Activated gamma-delta T cell treated with Interleukin-2 at 50 U/mL for 16 hours (primary cell): ENCODE measurements at places on chromosomes 1 and 21.

DNA sequence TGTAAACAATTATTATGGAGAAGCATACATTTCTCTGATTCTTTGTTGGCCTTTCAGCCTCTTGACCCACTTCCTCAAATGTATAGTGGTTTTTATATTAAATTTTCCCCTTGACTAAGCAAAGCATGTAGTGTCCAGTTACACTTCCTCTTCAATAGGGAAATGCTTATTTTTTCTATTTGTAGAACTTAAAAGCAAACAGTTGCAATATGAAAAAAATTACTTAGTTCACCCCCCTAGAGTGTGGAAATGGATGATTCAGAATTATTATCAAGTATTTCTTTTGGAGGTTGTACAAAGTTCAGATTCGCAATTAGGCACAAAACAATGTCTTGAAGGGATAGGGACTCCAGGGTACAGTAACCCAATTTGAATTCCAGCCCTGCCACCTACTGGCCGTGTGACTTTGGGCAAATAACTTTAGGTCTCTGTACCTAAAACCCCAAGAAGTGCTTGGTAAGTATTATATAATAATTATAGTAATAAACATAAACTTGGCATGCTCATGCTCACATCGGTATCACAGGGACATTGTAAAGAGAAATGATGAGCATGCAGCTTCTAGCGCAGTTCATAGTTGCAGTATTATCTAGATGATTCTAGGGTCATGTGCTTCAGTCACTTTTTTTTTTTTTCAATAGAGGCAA, 28.6 kb upstream of the IFNGR2 start:
- DNase-seq: peak; percentile 50

DNA sequence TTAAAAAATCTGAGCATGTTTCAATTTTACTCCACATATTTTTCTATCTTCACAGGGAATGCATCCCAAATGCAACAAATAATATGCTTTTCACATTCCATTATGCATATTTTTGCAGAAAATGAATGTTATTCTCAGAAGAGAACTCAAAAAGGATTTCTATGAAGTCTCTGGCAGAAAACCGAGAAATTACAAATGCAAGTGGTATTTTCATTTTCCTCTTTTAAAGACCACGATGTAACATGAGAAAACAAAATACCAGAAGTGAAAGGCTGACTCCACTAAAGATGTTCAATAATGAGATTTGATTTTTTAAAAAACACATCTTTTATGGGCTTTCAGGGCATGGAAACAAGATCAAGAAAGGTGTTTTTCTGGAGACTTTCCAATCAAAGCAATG, 5.0 kb upstream of the PDC start:
- no peak for DNase-seq

GRCh38 chr21:33039536-33039935, 13.8 kb downstream of the OLIG2 start:
- DNase-seq: no peak

- DNase-seq: no peak
Measured at GRCh38 chr1:61361931-61362330, 279.6 kb downstream of the NFIA start.

DNA sequence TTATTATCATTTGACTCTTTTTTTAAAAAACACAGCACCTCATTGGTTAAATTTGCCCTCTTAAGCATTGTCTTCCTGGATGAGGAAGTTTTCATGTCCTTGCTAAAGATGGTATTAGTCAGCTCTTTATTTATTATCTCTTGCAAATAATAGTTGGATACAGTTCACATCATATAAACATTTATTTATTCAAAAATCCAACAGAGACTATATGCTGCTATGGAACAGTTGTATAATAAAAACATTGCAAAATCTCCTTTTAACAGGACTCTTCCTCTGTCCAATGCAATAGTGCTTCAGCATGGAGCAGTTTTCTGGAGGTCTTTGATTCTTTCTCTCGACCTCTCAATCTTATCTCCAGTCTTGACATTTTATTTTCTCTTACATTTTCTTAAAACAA, 49.5 kb upstream of the VCAM1 start:
- no peak for DNase-seq

DNA sequence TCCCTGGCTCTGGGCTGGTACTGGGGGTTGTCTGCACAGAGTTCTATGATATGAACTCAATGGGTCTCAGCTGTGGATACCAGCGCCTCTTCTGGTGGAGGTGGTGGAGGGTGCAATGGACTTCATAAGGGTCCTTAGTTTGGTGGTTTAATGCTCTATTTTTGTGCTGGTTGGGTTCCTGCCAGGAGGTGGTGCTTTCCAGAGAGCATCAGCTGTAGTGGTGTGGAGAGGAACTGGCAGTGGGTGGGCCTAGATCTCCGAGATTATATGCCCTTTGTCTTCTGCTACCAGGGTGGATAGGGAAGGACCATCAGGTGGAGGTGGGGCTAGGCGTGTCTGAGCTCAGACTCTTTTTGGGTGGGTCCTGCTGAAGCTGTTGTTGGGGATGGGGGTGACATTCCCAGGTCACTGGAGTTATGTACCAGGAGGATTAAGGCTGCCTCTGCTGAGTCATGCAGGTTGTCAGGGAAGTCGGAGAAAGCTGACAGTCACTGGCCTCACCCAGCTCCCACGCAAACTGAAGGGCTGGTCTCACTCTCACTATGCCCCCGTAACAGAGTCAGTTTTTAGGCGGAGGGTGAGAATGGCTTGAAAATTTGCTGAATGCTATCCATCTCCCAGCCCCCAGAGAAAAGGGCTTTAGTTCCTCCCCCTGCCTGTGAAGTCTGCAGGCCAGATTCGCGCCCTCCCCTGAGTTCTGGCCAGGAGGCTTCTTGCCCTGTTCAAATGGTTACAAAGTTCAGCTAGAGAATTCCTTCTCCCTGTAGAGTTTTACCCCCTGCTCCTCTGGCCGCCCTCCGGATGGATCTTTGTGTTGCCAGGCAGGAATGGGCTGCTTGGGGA, 902.9 kb downstream of the LTN1 start:
- DNase-seq: no peak

DNA sequence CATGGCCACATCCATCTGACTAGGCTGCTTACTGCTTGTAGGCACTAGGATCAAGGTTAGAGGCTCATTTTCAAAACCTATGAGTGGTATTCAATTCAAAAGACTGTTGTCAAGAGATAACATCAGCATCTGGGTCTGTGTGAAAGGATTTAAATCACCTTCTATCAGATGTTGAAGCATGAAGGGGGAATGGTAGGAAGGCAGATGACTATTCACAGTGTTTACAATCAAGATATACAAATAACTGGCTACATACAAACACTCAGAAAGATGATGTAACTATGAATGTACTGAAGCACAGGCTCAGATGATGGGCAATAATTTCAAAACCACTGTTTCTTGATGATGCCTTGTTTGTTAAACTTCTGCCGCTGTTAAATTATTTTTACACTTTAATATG, 249.2 kb downstream of the SLC45A1 start:
- no peak for DNase-seq

DNA sequence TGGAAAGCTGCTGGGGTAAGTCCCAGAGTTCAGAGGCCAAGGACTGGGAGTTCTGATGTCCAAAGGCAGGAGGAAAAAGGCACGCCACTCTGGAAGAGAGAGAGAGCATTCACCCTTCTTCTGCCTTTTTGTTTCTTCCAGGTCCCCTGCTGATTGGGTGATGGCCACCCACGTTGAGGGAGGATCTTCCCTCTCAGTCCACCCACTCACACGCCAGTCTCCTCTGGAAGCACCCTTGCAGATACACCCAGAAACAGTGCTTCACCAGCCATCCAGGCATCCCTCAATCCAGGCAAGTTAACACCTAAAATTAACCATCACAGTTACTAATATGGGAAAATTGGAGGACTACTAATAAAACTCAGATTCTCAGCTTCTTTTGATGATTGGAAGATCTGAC, 66.1 kb upstream of the PARP1 start:
- DNase-seq: no peak

GRCh38 chr1:205920861-205921569, 22.2 kb downstream of the SLC26A9 start:
- DNase-seq: no peak

GRCh38 chr1:14923727-14924452, 229.7 kb upstream of the TMEM51 start:
- peak; percentile 15 for DNase-seq

- no peak for DNase-seq
Measured at GRCh38 chr1:153968000-153968363, 280 bp downstream of the CREB3L4 start.

GRCh38 chr21:33025489-33026442, at the start of gene OLIG2:
Gene OLIG2 (plus strand): TSS chr21:33025935. CDS start chr21:33026863, 928 bp downstream.
- no peak for DNase-seq

DNA sequence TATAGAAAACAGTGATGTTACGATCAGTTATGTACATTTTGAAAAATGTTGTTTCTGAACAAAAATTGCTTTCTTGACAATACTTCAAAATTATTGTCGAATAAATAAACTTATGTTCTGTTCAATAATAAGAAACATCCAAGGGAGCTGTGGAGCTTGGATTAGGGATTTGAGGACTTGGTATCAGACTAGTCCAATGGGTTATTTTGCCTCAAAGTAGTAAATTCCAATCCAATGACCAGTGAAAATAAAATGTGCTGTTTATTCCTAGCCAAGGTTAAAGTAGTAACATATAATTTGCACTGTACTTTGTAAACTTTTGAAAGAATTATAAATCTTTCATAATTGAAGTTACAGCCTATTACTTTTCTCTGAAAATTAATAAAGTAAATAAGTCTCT, 79.1 kb upstream of the IVNS1ABP start:
- no peak for DNase-seq

- DNase-seq: no peak
Measured at GRCh38 chr1:177620636-177621190, 349.1 kb downstream of the SEC16B start.

DNA sequence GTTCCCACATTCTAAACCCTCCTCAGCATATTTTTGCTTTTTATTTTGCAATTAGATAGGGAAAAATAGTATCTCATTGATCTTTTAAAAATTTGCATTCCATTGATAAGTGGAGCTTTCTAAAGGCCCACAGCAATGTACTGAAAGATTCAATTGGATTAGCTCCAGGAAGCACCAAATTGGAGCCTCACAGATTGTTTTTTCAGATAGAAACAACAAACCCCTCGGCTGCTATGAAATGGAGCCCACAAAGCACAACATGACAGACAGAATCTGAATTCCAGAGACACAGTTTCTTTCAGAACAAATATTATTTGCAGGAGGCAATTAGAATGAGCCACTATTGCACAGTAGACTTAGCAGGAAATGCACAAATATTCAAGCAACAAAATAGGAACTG, 58.9 kb upstream of the KIF26B start:
- no peak for DNase-seq

- DNase-seq: no peak
Measured at GRCh38 chr1:238186887-238187574, 296.3 kb upstream of the ZP4 start.

DNA sequence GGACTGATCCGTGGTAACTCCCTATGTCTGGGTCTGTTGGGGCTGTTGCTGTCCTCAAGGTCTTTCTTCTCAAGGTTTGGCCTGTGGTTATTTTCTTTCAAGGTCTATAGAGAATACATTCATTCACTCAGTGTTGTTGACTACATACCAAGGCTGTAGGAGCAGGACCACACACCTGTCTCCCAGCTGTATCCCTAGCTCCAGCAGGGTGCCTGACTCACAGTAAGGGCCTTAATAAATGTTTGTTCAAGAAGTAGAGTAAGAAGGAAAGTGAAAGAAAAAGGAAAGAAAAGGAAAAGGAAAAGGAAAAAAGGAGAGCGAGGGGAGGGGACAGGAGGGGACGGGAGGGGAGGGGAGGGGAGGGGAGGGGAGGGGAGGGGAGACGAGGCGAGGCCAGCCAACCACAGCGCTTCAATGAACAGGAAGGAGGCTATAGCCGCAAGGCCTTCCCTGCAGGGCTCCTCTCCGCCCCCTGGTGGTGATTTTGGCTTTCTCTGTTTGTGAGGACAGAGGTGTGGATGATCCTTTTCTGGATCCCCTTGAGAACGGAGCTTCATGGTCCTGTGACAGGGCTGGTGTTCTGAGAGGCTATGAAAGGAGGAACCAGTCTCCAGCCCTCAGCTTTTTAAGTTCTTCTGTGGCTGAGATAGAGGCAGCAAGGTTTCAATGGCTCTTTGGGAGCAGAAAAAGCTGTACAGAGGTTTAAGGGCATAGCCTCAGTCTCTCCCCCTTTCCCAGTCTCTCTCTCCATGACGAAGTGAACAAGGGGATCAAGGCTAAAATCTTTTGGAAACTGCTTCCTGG, 30.6 kb upstream of the LCE5A start:
- peak; percentile 45 for DNase-seq

GRCh38 chr1:244397131-244397530, 54.6 kb downstream of the ADSS2 start:
- no peak for DNase-seq
